ENCODE measurements at places on chromosomes 12 and 14.

GRCh38 chr12:111154147-111154834 is 214.6 kb downstream of the PHETA1 start:
- DNase-seq, result no peak

DNA sequence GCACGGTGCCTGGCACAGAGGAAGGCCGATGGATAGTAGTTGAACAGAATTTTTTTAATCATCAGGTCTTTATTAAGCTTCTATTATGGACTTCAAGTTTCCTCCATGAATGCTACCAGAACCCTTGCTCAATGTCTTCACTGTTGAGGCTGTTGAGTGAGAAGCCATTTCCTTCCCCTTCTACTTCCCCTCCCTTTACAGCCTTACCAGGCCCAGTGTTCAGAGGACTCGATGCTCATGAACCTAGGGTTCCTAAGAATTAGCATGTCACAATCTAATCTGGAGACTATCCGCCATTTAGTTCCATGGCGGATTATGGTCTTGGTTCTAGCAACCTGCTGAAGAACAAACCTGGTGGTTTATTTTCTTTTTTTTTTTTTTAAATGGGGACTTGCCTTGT is 17.7 kb downstream of the ETV6 start:
- DNase-seq, result no peak

GRCh38 chr12:124537525-124538193 is 29.8 kb downstream of the NCOR2 start:
- no peak for DNase-seq

- DNase-seq, result no peak
These were observed 66.1 kb downstream of the CCDC88C start for GRCh38 chr14:91351512-91351862.

DNA sequence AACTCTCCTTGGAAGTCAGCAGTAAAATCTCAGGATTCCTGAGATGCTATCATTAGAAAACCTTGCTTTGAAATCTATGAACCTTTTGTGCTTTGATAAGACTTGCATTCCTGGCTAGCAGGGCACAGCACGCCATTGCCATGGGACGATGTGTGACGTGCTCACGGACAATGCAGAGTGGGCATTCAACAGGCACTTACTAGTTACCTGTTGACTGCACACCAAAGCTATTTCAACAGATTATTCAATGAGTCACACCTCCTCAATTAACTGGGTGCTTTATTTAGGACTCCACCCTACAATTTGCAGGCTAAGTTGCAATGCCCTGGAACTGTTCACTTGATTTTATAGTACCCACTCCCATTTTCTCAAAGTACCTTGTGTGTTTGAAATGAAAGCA is 11.3 kb downstream of the NOS1 start:
- DNase-seq, result no peak

GRCh38 chr14:21192875-21193535 is 37.1 kb upstream of the OR5AU1 start:
- no peak for DNase-seq

GRCh38 chr12:18468246-18469075 is 207.1 kb downstream of the PIK3C2G start:
- DNase-seq, result no peak

DNA sequence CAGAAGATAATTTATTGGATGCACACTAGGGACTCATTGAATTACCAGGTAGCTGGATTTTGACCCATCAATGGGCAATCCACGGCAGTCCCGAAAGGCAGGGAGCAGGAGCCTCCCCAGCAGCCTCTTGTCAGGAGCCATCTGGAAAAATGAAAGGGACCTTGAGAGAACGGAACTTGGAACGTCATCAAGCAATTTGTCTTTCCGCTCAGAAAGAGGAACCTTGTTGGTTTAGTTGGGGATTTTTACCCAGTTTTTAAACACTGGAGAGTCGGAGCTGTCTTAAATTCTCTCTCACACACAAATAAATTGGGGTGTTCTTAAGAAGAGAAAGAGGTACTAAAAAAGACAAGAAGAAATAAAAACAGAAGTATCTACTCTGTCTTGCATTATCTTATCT is 1351.7 kb upstream of the TMEM132C start:
- DNase-seq, result no peak

GRCh38 chr14:69259168-69259526 is 811 bp upstream of the GALNT16 start:
- DNase-seq, result no peak

DNA sequence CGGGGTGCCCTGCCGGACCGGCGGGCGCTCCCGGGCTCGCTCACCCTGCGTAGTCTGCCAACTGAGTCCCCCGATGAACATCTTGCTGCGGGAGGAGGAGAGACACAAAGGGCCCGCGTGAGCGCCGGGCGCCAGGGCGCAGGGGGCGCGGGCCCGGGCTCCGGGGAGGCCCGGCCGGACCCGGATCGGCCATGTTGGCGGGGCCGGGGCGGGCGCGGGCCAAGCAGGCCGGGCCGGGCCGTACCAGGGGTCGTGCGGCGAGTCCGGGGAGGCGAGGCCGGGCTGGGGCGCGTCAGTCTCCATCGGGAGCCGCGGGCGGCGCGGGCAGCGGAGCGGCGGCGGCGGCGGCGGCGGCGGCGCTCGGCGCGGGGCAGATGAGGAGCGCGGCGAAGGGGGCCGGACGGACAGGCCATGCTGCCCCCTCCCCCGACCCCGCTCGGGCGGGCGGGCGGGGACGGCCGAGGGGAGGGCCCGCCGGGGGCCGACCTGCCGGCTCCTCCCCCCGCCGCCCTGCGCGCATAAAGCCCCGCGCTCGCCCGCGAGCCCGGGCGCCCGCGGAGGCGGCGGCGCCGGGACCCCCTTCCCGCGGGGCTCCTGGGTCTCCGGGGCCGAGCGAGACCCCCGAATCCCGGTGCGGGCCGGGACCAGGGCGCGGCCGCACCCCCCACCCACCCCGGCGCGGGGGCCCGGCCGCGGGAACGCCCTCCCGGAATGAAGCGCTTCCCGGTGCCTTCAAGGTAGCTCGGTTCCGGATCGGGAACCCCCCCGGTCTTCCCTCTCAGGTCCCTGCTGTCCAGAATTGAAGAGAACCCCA is at the start of gene MSI1:
Gene MSI1, minus strand, starts transcription at position 376 of the 814 bp plus-strand sequence. Its CDS starts 73 bp downstream, at position 303.
- DNase-seq, result no peak

- no peak for DNase-seq
These were observed 54.9 kb upstream of the SRSF5 start for GRCh38 chr14:69711881-69712560.

- no peak for DNase-seq
These were observed 4.6 kb upstream of the SELPLG start for GRCh38 chr12:108638141-108638827.

GRCh38 chr12:110677206-110677911 is 11.6 kb downstream of the HVCN1 start:
- DNase-seq, result no peak

DNA sequence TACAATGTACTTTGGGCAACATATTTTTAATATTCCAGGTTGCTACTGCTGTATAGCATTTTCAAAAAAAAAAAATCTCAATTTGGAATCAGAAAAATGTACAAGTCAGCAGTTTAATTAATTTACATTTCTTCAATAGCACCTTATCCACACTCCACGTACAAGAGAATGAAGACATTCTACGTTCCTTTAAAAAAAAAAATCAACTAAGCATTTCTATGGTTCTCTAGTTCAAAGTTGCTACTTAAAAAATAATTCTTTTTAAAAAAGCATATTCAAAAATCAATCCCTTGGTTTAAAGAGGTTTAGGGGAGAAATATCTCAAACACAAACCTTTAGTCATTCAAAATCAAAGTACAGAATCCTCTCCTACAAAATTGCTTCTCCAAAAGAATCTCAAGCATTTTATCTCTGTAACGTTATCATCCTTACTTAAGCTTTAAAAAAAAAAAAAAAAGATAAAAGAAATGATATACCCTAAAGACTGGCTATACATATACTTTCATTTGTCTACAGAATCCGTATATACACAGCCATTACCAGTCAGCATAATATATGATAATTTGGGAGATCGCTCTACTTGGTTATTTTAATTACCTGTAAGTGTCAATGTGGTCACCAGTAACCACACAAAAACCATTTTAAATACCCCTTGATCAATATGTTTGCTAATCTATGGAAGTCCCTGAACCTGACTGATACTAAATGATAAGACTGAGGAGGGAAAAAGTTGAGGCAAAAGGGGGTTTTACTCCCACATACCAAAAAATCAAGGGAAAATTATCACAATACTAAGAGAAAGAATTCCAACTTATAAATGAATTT is 2.7 kb downstream of the MED13L start:
- no peak for DNase-seq

- no peak for DNase-seq
These were observed 30.9 kb downstream of the PIGH start for GRCh38 chr14:67569011-67569650.

GRCh38 chr14:35543006-35543405 is 9.0 kb downstream of the INSM2 start:
- no peak for DNase-seq

DNA sequence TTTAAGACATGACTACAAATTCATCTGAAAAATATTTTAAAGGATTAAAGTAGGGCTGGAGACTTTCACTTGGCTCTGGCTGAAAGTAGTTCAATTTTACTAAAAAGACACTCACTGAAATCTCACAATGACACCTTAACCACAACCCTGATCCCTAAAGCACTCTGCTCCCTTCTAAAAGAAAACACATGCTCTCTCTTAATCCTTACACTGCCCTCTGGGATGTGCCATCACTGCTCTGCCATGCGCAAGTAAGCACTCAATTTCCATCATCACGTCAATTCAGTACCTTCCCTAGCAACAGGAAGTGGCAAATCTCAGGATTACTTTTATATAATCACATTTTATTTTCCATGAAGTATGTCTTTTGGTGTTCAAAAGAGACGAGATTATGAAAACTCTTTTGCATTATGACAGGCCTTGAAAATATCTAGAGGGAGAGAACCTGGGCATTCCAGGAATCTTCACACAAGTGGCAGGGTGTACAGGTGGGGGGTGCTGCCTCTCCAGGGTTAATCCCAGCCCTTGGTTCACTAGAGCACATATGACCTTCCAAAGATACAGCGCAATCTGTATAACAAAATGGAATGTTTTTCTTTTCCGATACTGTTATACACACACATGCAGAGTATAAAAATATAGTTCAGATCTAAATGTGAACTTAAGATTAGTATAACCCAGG is 7.3 kb downstream of the ATG14 start:
- no peak for DNase-seq

DNA sequence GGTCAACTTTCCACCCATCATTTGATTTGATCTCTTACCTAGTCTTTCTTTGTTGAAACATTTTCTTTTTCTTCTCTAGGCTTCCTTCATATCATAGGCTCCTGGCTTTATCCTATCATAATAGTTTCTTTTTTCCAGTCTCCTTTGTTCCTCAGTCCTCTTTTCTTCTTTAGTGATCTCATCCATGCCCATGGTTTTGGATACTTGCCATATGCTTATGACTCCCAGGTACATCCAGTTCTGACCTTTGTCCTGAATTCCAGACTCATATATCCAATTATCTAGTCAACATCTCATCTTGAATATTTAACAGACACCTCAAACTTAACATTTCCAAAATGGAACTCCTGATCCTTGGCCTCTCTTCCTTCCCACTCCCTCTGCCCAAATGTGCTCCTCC is 36.1 kb upstream of the KRAS start:
- DNase-seq, result no peak

GRCh38 chr12:56152132-56152755 is at the start of gene MYL6B:
TSS of gene MYL6B (plus strand) at chr12:56152587. CDS start at chr12:56153919, 1,332 bp downstream.
- peak; percentile 95 for DNase-seq

- no peak for DNase-seq
These were observed 1092.8 kb upstream of the SEL1L start for GRCh38 chr14:82626156-82627066.

- no peak for DNase-seq
These were observed 12.4 kb downstream of the ERG28 start for GRCh38 chr14:75648066-75648838.

DNA sequence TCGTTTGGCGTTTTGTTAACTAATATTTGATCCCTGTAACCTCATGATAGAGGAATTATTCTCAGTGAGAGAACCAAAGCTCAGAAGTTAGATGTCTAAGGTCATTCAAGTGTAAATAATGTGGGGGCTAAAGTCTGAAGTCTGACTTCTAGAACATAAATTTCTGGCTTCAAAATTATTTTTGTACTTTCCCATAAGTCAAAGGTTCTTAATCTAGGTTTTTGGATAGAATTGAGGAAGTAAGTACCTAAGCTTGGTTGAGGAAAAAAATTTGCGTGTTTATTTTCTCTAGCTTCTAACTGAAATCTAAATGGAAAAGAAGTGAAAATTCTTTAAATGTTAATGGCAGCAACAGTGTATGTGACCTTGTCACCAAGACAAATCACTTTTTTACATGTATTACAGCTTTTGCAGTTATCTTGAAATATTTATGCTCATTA is 2.3 kb downstream of the LARP4 start:
- DNase-seq, result no peak

Measured in activated CD8-positive, alpha-beta memory T cell treated with anti-CD3 and anti-CD28 coated beads, Interleukin-2, amount 50 U/mL, for 48 hours (primary cell).